ENCODE measurements at places on chromosomes 13 and 19.
A peak's percentile ranks its signal among the peaks of the same experiment; 100 is the strongest.

- ATAC-seq, result peak; percentile 54
Observed at GRCh38 chr13:27559719-27560118, 60.6 kb downstream of the LNX2 start.

DNA sequence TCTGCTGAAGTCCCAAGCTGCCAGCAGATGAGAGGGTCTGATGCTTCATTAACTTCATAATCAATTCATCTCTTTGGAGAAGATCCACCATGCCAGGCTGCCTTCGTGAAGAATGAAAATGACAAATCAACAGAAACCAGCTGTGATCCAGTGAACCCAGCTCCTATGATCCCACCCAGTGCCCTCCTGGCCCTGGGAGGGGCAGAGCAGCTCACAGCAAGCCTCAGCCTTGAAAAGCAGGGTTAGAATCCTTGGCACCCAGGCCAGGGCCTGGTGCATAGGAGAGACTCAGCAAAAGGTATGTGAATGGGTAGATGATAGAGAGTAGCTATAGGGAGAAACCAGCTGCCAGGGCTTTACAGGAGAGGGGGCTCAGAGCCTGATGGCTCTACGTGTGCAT, 43.6 kb upstream of the UQCRFS1 start:
- ATAC-seq, result no peak

- ATAC-seq, result peak; percentile 41
Observed at GRCh38 chr19:45676851-45677263, 8.8 kb downstream of the GIPR start.

DNA sequence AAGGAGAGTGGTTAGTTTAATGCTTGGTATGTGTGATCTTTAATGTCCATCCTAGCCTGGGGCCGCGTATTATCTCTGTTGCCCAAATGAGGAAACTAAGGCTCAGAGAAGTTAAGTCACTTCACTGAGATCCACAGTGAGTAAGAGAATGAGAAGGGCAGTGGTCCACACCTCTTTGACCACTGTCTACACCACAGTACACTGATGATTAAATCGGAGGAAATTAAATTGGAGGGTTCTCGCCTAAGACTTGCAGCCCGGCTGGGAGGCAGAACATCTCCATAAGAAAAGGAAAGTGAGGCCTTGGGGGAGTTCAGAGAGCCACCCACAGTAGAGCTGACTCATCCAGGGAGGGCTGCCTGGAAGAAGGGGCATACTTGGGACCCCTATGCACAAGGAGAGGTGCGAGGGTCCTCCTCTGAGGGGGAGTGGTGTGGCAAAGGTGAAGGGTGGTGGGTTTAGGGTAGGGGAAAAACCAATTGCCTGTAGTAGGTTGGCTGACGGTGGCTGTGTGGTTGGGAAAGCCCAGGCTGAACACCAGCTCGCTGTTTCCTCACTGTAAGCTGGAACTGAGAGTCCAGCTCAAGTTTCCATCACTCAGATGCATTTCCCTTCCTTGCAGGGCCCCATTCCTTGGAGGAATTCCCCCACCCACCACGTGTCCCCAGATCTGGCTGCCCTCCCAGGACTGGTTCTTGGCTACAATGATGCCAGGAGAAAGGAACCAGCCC, 15.0 kb upstream of the DHRS12 start:
- ATAC-seq, result peak; percentile 72

GRCh38 chr19:2478756-2479555, 3.0 kb downstream of the GADD45B start:
- ATAC-seq, result peak; percentile 25

DNA sequence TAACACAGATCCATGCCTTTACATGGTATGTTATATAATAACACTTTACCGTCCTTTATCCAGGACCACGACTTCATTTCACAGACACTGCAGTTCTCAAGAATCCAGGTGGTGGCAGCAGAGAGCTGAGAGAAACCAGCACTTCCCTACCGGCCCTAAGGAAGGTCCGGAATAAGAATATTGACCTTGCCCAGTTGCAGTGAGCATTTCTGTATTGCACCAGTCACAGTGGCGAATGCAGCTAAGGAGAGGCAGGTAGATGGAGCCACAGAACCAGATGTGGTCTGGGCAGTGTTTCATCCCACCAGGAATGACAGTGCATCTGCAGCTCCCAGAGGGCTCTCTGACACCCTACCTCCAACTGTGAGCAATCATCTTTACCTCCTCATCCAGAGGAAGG, 44.6 kb downstream of the ZNF787 start:
- no peak for ATAC-seq

- ATAC-seq, result no peak
Observed at GRCh38 chr13:66665991-66666390, 564.1 kb downstream of the PCDH9 start.

GRCh38 chr19:31491242-31491641, 142.0 kb upstream of the TSHZ3 start:
- no peak for ATAC-seq

All from activated T-helper 17 cell treated with anti-CD3 and anti-CD28 coated beads, Interleukin-2, amount 50 U/mL, for 72 hours (primary cell).